ENCODE measurements at places on chromosomes 7 and 10. TPM values are rescaled to one million over a fixed set of nuclear protein-coding genes. Genes with fewer than 3 reads are reported as not detected.
A peak's percentile ranks its signal among the peaks of the same experiment; 100 is the strongest.

GRCh38 chr10:7915923-7916536, 97.7 kb downstream of the TAF3 start:
- no peak for DNase-seq

DNA sequence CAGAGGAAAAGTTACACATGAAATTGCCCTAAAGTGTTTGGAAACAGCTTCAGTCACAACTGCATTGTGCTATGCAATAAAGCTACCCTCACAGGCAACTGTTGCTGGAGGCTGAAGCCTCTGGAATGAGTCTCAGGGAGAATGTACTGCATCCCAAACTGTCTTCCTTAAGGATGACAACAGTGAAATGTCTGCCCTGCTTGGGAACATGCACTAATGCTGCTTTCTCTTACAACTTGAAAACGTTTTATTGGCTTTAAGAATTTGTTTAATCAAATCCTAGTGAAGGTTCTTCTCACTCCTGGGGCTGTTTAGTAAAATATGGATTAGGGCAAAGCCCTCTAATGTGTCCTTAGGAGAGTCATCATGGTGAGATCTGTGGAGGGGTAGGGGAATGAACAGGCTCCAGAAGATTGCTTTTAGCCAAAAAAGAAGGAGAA, 215.4 kb downstream of the TWIST1 start:
- DNase-seq = no peak

DNA sequence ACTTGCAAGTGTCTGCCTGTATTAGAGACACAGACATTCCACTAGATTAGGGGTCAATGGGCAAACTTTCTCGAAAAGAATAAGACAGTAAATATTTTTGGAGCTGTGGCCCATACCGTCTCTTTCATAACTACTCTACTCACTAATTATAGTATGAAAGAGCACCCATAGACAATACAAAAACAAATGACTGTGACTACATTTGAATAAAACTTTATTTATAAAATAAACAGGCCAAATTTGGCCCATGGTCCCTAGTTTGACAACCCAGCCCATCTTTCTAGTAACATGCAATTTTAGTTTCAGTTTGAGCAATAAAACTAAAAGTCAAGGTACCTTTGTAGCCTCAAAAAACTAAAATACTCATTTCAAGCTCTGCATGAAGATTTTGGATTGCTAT, 294.6 kb downstream of the PARD3 start:
- DNase-seq = no peak

DNA sequence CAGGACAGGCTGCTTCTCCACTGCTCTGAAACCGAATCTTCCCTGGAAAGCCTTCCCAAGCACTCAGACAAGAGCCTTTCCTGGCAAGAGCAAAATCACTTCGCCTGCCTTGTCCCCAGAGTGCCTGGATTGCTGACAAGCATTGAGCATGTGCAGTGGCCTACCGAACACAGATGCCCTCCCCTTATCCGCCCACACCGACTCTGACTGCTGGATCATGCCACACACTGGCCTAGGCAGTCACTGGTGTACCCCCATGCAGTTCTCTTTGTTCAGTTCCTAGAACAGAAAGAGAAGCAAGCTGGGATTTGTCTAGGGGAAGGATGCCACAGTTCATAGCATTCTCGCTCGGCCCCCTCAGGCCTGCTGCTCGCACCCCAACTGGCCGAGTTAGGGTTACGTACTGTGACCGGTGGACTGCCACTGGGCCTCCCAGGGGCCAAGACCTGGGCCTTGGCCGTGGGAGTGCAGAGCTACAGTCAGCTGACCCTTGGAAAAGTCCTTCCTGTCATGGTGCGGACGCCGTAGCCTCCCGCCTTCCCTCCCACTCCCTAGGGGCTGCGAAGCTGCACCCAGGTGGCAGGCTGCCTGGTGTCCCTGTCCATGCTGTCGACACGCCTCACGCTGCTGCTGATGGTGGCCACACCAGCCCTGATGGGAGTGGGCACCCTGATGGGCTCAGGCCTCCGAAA, 6.9 kb downstream of the ABCB8 start:
- DNase-seq = no peak

DNA sequence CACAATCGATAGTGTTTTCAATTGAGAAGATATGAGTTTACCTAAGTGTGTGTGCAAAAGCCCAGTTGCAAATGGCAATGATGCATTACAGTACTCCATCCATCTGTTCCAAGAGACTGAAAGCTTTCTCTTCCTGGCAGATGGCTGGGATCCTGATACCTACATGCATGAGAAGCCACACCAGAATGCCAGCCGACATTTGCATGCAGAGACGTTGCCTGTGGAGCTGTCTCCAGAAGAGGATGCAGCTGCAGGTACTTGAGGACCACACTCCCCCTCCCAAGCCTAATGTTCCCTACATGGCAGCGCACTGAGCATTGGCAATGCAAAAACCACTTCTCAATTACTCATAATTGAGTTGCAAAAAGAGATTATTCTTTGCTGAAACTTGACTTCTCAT, 332.1 kb downstream of the WDR11 start:
- DNase-seq = no peak

DNA sequence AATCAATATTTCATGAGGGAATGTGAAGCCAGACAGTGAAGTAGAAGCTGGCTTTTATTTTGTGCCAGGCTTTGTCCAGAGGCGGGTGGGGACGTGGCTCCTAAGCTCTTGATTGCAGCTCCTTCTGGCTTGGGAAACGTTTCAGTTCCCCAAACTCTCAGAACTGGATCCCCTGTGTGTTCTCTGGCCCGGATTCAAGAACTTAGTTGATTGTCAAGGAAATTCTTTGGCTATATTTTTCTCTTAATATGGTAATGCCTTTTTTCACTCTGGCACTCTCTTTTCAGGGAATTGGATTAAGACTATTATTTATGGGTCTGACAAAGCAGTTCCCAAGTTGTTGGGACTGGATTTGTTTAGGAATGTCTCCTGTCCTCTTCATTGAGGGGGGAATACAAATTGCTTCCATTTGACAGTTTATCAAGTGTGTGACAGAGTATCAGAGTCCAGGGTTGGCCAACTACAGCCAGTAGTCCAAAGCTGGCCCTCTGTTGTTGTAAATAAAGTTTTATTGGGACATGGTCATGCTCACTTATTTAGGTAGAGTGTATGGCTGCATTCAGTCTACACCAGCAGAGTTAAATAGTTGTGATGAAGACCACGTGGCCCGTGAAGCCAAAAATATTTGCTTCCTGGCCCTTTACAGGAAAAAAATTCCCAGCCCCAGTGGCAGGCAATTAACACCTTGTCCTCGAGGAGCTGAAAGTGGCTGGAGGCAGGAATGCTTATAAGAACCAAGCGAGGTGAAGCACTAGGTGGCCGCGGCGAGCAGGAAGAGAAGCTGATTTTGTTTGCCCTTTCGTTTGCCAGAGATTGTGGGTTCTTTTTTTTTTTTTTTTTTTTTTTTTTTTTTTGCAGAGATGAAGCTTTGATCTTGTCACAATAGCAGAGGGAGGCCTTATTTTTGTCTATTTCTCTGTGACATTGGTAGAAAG, 34.3 kb downstream of the HTRA1 start:
- DNase-seq = no peak

DNA sequence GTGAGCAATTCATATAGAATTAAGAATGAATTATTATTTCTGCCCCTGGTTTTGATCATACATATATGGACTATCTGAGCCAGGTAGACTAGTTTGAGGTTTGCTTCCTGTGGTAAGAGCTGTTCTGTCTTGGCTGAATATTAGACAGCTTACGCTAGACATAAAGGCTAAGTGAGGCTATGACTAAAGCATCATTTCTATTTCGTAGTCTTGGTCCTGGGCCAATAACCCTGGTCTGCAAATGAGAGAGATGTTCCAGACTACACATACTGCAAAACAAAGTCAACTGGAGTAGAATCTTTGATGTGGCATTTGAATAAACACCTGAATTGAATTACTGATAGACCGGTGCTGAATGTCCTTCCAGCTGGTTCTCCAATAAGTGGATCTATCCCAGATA, 40.8 kb upstream of the CACNB2 start:
- DNase-seq = no peak

GRCh38 chr10:780536-781524, 91.4 kb upstream of the DIP2C start:
- no peak for DNase-seq

GRCh38 chr7:83365746-83366145, 203.1 kb upstream of the PCLO start:
- DNase-seq = no peak

DNA sequence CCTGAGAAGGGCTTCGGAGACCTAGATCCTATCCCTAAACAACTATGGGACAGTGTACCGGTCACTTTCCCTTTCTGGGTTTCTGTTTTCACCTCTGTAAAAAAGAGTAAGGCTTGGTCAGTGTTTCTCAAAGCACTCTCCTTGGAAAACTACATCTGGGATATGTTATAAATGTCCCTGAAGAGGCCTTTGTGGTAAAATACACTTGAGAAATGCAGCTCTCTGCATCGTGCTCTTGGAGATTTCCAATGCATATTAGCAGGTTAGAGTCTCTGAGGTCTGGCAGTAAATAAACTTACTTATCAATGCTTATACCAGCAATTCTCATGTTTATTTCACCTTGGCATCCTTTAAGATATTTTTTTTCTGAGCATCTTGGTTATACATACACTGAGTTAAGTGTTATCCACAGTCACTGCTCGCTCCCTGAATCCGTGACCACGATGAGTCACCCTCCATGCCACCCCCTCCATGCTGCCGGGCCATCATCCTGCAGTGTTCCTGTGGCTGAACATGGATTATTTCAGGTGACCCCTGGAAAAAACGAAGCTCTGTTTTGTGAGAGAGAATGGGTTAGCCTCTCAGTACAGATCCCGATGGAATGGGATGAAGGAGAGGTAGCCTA, 3.3 kb upstream of the TBXAS1 start:
- DNase-seq = peak; percentile 59

DNA sequence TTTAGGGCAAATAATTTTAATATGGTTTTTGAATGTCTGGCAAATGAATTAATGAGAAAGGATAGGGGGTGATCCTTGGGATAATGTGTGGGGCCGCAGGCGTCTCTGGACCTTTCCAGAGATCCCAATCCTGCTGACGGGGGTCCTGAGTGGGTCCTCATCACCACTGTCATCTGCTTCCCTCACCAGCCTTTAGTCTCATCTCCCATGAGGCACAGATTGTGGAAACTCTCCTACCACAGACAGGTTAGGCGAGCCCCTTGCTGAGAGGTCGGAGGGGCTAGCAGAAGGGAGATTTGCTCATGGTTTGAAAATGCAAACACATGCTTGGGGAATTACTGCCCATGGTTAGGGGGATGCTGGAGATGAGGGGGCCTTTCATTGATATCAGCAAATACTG, 484.6 kb downstream of the RPS24 start:
- DNase-seq = no peak

The RABGEF1 gene
- 12.2 TPM for total RNA-seq

The CHAT gene
- total RNA-seq = not detected

The IRF5 gene
- total RNA-seq = 11.4 TPM

The CNNM1 gene
- 6.3 TPM for total RNA-seq

The CPED1 gene
- 0.76 TPM for total RNA-seq

The DKK1 gene
- 122 TPM for total RNA-seq

The SP8 gene
- not detected for total RNA-seq

The TBXAS1 gene
- total RNA-seq = 33.0 TPM

The MYO1G gene
- total RNA-seq = 0.39 TPM

The CEP55 gene
- 52.2 TPM for total RNA-seq

The ECHS1 gene
- total RNA-seq = 53.5 TPM

The FGFR2 gene
- total RNA-seq = 53.6 TPM

The TUBB8 gene
- total RNA-seq = 0.34 TPM

Measured in Calu3 (cell line).